ENCODE measurements at places on chromosomes 6 and 20.

DNA sequence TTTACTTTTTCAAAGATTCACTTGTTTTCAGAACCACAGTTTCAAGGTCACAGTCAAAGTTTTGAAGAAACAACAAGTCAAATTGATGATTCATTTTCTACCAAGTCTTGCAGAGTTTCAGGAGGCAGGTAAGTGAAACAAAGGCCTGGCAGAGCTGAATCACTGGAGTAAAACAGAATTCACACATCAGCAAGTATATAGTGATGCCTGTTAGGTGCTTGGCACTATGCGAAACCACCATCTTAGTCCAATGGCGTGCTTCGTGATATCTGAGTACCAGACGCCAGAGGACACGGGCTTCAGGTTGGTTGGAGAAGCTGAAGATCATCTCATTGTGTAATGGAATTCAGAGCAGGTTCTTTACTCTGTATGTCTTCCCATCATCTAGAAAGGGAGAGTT, 75.9 kb downstream of the RTN4IP1 start:
- DNase-seq = no peak

DNA sequence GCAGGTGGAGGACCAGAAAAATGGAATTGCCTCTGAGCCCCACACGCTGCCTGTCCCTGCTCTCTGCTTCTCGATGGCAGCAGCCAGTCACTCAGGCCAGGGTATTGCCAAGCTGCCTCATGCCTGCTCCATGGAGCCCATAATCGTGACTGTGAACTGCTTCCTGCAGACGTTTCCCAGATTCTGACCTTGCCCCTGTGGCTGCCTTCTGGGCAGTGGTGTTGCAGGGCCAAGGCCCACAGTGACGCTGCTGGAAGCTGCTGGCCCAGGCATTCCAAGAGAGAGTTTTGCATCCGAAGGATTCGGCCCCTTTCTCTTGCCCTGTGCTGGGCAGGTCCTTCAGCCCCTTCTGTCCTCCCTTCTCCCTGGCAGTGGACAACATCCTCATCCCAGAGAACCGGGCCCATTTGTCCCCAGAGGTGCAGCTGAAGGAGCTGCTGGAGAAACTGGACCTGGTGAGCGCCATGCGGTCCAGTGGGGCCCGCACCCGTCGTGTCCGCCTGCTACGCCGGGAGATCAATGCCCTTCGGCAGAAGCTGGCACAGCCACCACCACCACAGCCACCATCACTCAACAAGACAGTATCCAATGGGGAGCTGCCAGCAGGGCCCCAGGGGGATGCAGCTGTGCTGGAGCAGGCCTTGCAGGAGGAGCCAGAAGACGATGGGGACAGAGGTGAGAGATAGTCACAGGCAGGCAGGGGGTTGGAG, 14.5 kb downstream of the BRPF3 start:
- no peak for DNase-seq

- DNase-seq = no peak
These were observed 89.7 kb downstream of the CD40 start for GRCh38 chr20:46207793-46208192.

- no peak for DNase-seq
These were observed 190.3 kb downstream of the LINC00237 start for GRCh38 chr20:20915844-20916243.

DNA sequence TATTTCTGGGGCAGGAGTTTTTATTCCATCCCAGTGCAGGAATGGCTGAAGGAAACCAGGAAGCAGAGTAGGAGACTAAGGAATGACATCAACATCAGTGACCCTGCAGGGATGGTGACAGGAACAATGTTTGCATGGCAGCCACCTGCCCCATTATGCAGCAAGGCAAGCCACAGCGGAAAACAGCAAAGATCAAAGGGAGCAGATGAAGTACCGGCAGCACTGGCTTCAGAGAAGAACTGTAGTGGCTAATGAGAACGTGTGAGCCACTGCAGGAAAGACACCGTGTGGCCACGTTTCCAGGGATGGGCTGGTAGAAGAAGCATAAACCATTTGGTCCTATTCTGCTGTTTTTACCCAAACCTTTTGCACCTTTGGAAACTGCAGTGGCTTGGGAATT, 52.9 kb upstream of the TAB2 start:
- DNase-seq = no peak

- DNase-seq = no peak
These were observed 117.1 kb upstream of the NRN1 start for GRCh38 chr6:6123803-6124202.
